ENCODE measurements at places on chromosomes 3 and 15.

GRCh38 chr3:179933080-179933479, 103.7 kb downstream of the PEX5L start:
- DNase-seq = no peak

DNA sequence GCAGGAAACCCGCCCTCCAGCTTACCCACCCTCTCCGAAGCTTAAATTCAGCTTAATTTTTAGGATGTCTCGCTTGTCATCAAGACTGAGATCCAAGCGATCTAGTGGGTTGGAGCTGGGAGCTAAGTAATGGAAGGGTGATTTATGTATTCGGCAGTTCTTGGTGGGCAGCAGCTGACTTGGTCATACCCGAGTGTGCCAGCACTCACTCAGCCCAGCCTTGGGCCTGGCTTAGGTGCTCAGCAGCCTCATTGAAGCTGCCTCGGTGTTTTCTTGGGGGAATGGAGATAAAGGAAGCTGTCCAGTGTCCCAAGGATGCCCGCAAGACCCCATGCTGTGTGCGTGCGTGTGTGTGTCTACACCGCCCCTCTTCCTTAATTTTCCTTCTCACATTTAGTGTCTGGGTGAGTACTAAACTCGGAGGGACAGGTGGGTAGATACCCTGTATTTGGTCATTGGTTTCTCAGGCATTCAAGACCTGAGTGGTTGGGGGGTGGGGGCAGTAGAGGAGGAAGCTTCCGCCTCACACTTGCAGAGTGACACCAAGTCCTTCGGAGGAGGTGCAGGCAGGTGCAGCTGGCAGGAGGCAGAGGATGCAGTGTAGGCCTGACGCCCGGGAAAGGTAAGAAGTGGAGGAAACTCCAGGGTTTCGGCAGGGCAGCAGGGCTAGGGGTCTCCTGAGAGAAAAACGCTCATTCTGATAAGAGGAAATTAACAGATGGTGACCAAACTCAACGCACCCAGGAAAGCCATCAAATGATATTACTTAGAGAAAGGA, 92.8 kb downstream of the PCSK6 start:
- DNase-seq = no peak

DNA sequence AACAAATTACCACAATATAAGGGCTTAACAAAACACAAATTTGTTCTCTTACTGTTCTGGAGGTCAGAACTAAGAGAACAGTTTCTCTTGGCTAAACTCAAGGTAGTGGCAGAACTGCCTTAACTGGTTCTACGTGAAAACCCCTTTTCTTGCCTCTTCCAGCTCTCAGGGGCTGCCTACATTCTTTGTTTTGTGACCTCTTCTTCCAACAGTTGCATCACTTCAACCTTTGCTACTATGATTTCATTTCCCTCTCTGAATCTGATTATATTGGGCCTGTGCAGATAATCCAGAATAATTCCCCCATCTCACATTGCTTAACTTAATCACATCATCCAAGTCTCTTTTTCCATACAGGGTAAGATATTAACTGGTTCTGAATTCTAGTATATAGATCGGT, 624.6 kb downstream of the ZPLD1 start:
- no peak for DNase-seq

GRCh38 chr3:126129398-126129891, 45.5 kb upstream of the SLC41A3 start:
- DNase-seq = peak; percentile 5

GRCh38 chr3:29612536-29612935, 331.7 kb downstream of the RBMS3 start:
- DNase-seq = no peak

GRCh38 chr15:48644467-48644826, 1.1 kb downstream of the FBN1 start:
- DNase-seq = no peak
